ENCODE measurements at places on chromosomes 2 and 18.

DNA sequence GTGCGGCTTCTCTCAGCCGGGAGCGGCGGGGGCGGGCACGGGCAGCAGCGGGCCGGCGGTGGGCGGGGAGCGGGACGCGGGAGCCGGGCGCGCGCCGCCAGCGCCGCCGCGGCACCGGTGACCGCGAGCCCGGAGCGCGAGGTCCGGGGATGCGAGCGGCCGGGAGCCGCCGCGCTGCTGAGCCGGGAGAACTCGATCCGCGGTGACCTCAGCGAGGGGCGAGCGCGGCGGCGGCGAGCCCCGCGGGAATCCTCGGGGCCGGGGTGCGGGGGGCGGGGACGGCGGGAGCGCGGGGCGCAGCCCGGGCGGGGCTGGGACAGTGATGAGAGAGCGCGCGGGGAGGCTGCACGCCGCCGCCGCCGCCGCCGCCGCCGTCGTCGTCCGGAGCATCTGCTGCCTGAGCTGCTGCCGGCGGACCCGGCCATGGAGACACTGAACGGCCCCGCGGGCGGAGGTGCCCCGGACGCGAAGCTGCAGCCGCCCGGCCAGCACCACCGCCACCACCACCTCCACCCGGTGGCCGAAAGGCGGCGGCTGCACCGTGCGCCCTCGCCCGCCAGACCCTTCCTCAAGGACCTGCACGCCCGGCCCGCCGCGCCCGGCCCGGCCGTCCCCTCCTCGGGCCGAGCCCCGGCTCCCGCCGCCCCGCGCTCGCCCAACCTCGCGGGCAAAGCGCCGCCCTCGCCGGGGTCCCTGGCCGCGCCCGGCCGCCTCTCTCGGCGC is at the start of gene MTCL1:
Gene MTCL1 (plus strand): TSS at position 319 of the 723 bp plus-strand sequence. CDS start 105 bp downstream, at position 424.
- DNase-seq: no peak

- no peak for DNase-seq
Measured at GRCh38 chr2:233353101-233353768, 1.1 kb upstream of the DGKD start.

DNA sequence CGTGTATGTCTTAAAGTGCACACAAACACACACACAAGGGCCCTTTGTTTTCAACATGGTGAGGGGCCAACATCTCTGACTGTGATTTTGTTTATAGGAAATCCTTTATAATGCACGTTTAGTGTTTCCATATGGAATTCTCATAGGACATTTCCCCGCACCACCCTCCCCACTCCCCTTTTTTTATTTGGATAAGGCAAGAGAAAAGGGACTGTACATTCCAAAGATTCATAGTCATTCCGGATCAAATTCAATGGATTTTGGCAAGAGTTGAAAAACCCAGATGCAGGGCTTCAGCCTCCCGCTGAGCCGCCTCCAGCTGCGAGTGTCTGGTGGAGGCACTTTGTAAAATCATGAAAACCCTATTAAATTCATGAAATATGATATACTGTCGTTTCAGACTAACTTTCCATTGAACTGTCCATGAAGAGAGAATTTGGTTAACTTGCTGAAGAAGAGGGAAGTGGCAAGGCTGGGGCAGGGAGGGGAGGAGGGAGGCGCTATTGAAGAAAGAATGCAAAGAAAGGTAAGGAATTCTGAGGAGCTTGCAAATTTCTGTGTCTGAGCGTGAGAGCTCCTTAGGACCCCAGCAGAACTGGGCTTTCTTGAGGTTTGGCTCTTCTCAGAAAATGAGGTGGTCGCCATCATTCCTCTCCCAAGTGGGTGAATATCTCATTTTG is 25.8 kb upstream of the SLC14A2 start:
- DNase-seq: no peak

DNA sequence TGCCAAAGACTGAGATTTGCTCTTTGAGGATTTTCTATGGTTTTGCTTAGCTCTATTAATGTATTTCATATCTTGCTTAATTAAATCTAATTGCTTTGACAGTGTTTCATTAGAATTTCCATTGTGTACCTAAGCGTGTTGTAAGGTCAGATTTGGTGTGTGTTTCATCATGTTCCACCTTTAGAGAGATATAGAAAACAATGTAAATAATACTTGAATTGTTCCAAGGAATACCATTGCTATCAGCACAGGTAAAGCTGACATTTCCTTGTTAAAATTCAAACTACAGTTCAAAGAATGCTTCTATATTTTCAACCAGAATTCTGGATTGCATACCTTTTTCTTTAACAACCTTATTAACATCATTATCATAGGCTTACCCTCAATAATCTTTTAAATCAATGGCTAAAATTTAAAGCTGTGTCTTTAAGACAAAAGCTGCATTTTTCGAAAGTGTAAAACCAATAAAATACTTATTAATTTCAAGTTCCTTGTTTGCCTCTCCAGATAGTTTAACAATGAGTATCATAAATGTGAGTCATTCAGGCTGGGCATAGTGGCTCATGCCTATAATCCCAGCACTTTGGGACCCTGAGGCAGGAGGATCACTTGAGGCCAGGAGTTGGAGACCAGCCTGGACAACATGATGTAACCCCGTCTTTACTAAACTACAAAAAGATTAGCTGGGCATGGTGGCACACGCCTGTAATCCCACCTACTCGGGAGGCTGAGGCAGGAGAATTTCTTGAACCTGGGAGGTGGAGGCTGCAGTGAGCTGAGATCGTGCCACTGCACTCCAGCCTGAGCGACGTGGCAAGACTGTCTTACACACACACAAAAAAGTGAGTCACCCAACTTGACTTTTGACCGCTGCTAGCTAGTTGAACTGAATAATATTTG is 188.0 kb upstream of the PKDCC start:
- no peak for DNase-seq

GRCh38 chr2:178912416-178913048 is 105.3 kb upstream of the TTN start:
- peak; percentile 27 for DNase-seq

DNA sequence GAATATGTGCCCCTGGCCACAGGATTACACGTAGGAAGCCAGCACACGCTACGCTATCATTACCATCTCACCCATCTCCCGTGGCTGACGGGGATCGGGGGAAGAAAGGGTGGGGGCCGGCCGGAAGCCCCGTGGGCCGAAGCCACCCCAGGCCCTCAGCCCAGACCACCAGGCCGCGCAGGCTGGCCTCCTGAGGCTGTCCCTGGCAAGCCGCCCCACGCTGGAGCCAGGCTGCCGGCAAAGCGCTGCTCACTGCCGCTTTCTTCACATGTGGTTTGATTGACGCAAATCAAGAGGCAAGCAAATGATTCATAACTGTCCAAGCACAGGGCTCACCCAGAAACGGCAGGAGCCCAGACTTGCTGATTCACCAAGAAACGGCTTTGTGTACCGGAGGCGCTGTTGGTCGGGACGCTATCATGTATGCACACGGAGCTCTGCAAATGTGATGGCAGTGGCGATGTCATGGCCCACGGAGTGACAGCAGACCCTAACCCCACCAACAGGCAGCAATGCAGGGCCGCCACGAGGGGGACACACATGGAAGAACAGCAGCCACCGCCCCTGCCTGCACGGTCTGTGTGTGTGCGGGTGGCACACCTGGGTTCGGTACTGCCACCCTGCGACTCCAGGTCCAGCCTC is 125.7 kb downstream of the HDAC4 start:
- peak; percentile 76 for DNase-seq

DNA sequence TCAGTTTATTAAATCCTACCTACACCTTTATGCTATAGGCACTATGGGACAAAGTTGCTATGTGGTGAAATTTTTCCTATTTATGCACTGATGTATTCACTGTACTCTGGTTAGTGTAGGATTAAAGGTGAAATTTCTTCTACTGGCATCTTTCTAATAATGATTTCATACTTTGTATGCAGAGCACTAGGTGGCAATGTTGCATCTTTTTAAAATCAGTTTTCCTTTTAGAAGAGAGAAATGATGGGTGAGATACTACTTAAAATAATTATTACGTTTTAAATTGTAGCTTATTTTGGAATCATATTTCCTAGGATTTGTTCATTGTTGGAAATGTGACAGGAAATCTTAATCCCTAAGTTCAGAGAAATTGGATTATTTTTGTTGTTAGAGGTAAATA is 150.9 kb downstream of the CD8B2 start:
- no peak for DNase-seq

DNA sequence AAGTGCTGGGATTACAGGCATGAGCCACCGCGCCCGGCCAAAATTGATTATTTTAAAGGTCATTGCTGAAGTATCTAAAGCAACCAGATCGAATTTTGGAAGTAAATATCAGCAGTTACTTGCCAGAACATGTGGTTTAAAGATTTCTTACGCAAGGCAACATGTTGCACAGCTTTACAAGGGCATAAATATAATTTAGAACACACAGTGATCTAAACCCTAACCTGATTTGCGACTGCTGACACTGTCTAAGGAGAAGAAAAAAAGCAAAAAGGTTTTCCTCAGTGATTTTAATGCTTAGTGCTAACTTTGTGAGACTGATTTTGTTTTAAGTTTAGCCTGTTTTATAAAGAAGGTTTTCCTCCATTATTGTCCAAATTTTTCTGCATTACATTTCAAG is 569.9 kb upstream of the LINC00305 start:
- DNase-seq: no peak

GRCh38 chr2:112959109-112959812 is 18.5 kb upstream of the IL36G start:
- DNase-seq: no peak

- DNase-seq: no peak
Measured at GRCh38 chr2:2673406-2673805, 342.3 kb upstream of the MYT1L start.

DNA sequence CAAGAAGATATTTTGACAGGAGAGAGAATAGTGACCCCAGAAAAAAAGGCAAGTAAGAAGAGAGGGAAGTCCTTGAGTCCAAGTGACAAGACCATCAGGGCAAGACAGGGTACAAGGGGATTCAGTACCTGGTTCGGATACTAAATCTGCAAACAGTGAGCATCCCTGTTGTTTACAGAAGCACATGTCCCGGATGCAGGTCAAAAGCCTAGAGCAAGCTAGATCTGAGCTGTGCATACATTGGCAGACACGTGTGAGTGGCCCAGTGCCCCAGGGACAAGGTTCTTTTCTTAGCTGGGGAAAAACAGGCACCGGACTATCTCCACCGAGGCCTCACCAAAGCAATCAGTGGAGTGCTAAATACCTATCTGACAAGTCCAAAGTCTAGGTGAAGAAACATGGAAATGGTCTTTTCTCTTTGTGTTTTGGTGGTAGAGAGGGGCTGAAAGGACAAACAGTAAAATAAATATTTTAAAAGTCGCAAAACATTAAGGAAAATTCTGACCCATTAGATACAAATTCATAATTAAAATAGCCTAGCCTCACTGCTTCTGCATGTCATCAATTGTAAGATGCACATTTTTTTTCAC is 165.2 kb downstream of the SUCLG1 start:
- DNase-seq: no peak

DNA sequence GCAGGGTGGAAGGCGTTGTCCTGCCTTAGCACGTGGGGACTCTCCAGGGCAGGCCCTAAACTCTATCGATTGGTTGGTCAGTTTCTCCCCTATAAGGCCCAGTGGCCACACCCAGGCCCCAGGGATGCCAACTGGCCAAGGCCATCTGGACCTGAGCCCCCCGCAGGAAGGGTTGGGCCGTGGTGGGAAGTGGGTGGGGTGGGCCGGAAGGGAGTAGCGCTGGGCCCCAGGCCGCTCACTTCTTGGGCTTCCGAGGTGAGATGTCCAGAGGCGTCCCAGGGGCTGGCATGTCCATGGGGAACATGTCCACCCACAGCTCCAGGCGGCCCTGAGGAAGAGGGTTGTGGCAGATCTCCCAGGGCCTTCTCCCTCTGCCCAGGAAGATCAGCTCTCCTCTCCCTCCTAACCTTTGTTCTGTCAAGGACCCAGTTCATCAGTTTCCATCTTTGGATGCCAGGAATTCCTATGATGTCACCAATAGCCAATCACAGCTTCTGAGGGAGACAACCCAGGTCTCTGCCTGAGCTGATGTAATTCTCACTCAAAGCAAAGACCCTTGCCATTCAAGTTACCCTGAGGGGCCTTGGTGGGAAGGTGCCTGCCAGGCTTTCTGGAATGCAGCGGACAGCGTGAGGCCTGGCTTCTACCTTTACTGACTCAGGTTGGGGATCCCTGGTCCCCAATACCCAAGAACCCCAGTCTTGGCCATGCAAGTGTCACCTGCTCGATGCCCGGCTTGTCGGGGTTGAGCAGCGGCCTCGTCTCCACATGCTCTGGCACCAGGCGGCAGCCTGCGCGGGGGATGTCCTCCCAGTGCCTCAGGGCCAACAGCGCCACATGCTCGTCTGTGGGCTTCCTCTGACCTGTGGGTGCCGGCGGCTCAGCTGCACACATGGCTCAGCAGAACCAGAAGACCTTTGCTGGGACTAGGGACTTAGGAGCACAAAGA is 14.4 kb downstream of the OTOF start:
- no peak for DNase-seq

- no peak for DNase-seq
Measured at GRCh38 chr2:174716785-174717184, 47.5 kb downstream of the CHRNA1 start.

- no peak for DNase-seq
Measured at GRCh38 chr2:126448611-126449010, 207.3 kb upstream of the GYPC start.

GRCh38 chr2:49715597-49715996 is 561.3 kb upstream of the FSHR start:
- no peak for DNase-seq

GRCh38 chr2:100334929-100335328 is 12.6 kb upstream of the LONRF2 start:
- no peak for DNase-seq

GRCh38 chr2:45974056-45974455 is 322.6 kb downstream of the PRKCE start:
- no peak for DNase-seq

- no peak for DNase-seq
Measured at GRCh38 chr2:130728549-130729316, at the start of gene GPR148. Gene GPR148, plus strand, starts transcription at chr2:130729070. Its CDS starts 82 bp downstream, at chr2:130729152.

DNA sequence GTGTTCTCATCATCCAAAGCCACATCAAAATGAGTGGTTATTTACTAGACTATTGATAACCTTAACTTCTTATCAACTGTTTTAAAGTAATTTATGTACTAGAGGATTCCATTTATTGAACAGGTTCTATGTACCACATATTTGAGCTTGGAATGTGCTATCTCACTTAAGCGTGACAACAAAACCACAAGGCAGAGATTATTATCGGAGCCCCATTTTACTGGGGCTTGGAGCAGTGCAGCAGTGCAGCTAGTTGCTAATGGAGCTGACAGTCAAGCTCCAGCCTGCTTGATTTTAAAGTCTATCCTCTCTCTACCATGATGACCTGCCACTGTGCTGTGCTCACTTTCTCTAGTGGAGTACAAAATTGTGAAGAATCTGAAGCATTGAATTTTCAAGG is 24.6 kb downstream of the GCG start:
- no peak for DNase-seq

- DNase-seq: no peak
Measured at GRCh38 chr18:73826098-73826497, 321.5 kb downstream of the FBXO15 start.

DNA sequence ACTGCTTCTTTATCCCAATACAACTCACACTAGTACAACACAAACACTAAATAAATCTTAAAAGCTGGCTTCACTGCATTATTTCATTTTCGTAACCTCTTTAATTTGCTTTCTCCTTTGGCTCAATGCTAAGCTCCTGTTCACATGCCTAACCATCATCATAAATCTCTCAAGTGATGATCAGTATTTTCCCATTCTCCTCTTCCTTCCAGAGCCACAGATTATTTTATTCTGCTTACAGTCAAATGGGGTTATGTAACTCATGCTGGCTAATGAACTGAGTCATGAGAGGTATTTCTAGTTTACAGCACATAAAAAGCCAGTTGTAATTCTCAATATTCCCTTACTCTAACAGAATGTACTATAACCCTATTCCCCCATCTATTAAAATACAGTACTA is 350.4 kb upstream of the ZC3H15 start:
- no peak for DNase-seq

GRCh38 chr18:12946549-12947284 is 1.1 kb upstream of the SEH1L start:
- no peak for DNase-seq

Measured in CD4-positive, CD25-positive, alpha-beta regulatory T cell (primary cell).